ENCODE measurements at places on chromosomes 2 and 18.

DNA sequence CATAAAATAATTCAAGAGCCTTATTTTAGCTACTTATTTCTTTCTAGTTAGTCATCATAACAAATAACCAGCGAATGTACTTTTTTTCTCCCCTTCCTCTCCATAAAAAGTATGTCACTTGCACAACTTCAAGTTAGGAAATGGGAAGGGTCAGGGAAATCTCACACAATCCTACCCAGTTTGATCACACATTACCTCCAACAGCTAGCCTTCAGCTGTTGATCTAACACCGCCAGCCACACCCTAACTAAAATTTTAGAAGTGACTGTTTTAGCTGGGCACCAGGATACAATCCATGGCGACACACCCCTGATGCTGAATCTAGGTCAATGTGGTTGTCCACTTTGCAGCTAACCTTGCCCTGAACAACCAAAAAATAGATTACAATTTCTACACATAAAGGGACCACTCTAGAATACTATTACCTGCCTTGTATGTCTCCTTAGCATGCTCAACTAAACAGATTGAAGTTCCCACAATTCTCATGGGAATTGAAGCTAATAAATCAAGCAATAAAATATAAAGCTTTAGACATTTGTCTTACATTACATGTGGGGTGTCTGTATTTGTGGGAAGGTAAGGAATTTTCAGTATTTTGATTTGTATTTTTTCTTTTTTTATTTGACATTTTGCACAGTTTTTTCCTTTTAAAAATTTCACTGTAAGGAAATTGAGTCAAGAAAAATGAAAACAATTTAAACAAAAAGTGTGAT, 7.3 kb upstream of the COL3A1 start:
- DNase-seq: no peak

- no peak for DNase-seq
These were observed 33.0 kb upstream of the CCDC150 start for GRCh38 chr2:196606516-196606915.

GRCh38 chr2:55986700-55987440, 63.3 kb upstream of the EFEMP1 start:
- no peak for DNase-seq

- no peak for DNase-seq
These were observed 432.2 kb upstream of the KLHL29 start for GRCh38 chr2:22952656-22953225.

GRCh38 chr2:45974056-45974455, 322.6 kb downstream of the PRKCE start:
- no peak for DNase-seq

DNA sequence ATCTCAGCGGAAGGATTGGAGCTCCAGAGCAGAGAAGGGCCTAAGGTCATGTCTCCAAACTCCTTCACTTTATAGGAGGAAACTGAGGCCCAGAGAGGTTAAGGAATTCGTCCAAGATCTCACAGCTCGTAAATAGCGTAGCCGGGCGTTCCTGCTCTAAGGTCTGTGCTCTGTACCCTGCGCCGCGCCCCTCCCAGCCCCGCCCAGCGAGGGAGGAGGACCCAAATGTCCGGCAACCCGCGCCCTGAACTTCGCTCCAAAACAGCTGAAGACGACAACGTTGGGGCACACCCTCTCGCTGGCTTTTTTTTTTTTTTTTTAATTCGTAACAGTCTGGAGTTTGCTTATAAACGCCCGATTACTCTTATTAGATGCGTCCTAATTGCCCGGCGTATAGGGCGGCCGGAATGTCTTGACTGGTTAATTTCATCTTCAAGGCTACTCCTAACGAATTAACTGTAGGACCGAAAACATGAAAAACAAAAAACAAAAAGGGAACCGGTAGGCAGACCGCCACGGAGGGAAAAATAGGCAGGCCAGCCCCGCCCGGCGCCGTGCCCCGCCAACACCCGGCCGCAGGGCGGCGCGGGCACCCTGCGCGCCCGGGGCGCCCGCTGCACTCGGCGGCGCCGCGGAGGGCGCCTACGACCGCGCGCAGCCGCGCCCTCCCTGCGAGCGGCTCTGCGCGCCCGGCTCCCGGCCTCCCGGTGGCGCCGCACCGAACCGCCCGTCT, 928 bp upstream of the FOSL2 start:
- DNase-seq: peak; percentile 83

- no peak for DNase-seq
These were observed 546.6 kb upstream of the CHAC2 start for GRCh38 chr2:53220969-53221368.

DNA sequence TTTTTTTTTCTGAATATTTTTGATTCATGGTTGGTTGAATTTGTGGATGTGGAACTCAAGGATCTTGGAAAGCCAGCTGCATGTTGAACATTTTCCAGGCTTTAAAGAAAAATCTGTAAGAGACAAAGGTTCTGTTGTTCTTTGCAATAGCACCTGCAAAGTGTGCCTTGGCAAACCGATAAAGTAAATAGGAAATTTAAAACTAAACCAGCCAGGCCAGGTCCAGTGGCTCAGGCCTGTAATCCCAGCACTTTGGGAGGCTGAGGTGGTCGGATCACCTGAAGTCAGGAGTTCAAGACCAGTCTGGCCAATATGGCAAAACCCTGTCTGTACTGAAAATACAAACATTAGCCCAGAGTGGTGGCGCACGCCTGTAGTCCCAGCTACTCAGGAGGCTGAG, 74.4 kb downstream of the RIF1 start:
- DNase-seq: no peak

DNA sequence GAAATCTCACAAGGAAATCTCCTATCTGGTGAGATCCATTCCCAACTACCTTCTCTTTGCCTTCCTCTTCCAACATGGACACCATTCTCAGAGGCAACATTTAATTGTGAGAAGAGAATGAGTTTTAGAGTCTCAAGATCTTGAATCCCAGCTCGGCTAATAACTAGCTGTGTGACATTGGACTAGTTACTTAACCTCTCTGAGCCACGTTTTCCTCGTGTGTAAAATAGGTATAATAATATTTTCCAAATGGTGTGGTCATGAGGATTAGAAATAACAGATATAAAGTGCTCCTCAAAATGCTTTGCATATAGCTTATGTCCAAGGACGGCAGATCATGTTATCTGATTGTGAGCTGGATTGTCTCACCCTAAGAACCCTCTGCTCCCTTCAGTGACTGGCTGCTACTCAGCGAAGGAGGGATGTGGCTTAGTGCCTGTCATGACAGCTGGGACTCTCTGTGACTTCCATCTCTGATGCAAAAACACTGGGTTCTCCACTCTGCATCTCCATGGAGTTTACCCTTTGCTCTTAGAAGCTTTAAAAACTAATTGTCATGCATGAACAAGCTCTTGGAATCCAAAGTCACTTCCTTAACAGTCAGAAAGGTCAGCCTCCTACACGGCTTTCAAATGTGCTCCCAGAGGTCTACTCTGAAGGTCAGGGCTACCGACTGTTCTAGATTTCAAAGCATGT, 38.4 kb upstream of the MRPL19 start:
- no peak for DNase-seq

DNA sequence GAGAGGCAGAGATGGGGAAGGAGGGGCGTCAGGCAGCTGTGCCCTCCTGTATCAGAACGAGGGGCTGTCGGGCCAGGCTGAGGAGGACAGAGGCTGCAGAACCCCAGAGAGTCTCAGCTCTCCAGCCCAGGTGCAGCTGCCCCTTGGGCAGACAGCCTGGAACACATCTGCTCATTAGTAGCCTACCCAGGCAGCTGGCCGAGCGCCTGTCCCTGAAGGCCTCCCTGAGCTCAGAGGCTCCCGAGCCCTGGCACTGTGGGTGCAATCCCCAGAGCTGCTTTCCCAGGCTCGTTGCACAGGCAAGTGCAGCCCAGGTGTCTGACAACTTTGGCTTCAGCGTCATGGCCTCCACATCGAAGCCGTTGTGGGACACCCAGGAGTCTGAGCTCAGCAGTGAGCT, 13.1 kb upstream of the TMEM185B start:
- DNase-seq: no peak

DNA sequence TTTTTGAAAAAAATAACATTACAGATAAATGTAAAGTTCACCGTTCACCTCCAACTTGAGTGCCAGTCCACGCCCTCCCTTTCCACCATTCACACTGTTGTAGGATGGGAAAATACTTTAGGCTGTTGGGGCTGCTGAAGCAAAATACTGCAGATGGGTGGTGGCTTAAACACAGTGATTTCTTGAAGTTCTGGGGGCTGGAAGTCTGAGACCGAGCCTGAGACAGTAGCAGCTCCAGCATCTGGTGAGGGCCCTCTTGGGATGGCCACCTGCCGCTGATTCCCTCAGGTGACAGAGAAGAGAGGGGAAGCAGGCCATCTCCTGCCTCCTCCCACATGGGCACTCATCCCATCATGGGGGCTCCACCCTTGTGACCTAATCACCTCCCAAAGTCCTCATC, 17.7 kb downstream of the ALLC start:
- no peak for DNase-seq

DNA sequence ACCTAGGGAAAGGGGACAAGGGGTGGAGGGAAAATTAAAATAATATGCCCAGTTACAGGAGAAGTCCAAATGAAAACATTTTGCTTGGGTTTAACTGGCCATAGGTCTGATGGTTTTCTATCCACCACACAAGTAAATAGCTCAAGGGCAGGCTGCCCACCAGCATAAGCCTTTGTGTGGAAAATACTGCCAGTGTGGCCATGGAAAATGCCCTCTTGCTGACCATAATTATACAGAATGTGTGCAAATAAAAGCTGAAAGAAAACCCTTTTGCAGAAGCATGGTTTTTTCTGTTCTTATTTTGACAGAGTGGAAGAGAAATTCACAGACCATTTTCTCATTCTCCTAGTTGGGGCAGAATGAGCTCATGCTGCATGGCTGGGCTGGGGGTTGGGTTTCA, 111.3 kb upstream of the SIX2 start:
- DNase-seq: no peak

GRCh38 chr2:136767030-136767429, 1.7 kb downstream of the THSD7B start:
- DNase-seq: no peak

DNA sequence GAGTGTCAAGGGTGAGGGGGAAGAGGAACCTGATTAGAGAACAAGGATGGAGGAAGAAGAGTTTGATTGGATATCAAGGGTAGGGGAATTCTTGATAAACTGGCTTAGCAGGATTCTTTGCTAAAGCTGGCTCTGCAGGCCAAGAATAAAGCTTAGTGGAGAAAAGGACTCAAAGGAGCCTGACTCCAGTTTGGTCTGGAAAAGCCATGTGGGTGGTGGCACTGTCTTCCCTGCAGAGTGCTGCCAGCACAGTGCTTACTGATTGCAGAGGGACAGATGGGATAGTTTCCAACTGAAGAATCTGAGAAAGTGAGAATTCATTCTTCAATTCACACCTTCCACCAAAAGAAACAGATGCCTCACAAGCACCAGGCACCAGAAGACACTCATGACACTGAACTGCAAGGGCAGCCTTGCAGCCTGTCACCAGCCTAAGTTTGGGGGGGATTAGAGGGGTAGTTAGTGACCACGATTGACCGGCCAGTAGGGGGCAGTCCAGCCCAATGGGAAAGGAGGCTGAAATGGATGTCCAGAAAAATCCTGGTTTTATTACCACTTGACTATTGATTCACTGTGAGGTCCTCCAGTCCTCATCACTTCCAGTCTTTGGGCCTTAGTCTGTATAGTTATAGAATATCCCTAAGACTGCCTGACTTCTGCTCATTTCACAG, 334.5 kb downstream of the SMAD2 start:
- DNase-seq: no peak

DNA sequence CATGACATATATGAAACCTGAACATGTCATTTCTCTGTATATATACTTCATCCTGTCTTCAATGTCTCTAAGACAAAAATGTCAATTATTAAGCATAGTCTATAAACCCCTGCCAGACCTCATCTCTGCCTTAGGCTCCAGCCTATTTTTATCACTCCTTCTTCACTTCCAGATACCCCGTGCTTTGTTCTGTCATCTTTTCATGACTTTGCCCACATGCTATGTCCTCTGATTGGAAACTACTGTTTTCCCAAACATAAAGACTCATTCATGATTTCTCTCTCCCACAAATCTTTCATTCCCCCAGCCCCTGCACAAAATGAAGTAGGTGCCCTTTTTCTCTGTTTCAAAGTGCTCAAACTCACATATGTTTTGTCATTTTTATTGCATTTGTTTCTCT, 1503.9 kb downstream of the DPP10 start:
- no peak for DNase-seq

GRCh38 chr2:209721497-209721896, 50.1 kb upstream of the UNC80 start:
- DNase-seq: no peak

GRCh38 chr2:72555943-72556342, 269.9 kb downstream of the EXOC6B start:
- DNase-seq: no peak

GRCh38 chr2:144509879-144510221, 10.1 kb downstream of the ZEB2 start:
- no peak for DNase-seq

DNA sequence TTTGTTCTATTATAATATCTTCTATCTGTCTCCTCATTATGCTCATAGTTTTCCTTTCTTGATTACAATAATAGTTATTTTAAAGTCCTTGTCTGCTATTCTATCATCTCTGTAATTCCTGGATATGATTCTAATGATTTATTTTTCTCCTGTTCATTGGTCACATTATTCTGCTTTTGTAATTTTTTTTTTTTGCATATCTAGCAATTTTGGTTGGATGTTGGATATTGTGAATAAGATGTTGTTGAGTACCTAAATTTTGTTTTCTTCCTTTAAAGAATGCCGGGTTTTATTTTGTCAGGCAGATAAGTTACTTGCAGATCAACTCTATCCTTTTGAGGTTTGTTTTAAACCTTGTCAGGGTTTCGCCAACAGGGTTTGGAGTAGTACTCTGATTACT, 25.2 kb downstream of the KATNAL2 start:
- no peak for DNase-seq

DNA sequence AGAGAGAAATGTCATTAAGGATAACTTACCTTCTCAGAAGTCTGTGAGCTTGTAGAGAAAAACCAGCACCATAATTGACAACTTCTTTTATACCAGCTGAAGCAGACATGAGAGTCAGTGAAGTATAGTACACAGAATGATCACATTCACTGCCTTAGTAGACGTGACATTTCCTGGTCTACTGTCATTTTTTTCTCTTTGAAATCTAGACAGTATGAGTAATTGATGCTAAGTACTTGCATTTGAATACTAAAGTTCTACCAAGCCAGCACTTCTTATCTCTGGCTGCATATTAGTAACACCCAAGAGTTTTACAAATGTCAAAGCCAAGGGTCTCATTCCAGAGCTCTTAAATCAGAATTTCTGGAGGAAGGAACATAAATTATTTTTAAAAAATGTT, 25.4 kb upstream of the ACADL start:
- DNase-seq: no peak

DNA sequence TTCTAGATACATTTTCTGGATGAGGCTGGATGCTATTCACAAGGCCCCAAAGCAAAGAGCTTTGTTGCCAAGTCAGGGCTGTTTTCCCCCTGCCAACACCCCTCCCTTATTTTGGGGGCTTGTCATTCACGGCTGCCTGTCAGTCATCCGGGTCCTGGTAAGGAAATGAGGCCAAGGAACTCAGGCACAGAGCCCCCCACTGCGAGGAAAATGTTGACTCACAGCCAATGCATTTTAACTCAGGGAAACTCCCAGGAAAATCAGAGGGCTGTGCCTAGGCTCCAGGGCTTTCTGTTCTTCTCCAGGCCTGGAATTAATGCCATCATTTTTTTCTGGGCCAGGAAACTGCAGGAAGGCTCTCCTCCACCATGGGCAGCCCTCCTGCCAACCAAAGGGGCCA, 241.1 kb downstream of the SMAD2 start:
- no peak for DNase-seq

GRCh38 chr2:236550701-236551465, 18.7 kb upstream of the ACKR3 start:
- DNase-seq: no peak

GRCh38 chr2:70934981-70935380, 719 bp upstream of the ATP6V1B1 start:
- DNase-seq: no peak

- no peak for DNase-seq
These were observed 124.4 kb downstream of the ASB1 start for GRCh38 chr2:238551091-238551490.
